ENCODE measurements at places on chromosomes 7 and 10.

GRCh38 chr10:35268323-35268722 is 68.0 kb upstream of the CCNY start:
- DNase-seq: no peak

DNA sequence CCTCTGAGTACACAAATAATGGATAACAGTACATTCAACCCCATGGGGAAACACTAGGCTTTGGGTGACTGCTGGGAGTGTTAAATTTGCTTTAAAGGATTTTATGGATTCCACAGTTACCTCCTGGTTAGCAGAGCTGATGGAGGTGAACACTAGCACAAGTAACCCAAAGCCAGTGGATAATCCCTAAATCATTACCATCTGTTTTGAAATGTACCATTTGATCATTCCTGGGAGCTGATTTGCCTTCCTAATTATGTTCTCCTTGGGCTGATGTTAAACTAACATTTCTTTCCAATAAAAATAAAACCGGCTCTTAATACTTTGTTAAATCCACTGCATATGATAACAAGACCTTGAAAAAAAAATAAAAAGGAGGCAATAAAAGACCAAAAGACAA is 493.9 kb downstream of the PLXNA4 start:
- no peak for DNase-seq

DNA sequence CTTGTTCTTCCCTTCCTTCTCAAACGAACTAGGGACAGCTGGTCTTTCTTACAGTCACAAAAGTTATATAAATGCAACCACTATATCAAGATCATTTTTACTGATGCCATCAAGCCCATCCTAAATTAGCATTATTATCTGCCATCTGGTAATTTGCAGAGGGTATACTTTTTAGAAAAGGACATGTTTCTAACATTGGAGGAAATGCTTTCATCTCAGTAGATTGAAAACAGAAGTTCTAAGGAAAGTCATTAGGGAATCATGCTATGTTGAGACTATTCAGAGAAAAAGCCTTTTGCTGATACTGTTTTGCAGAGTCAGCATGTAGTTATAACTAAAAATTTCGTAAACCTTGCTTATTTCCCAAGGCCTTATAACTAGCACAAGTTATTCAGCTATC is 146.7 kb downstream of the WNT2 start:
- DNase-seq: no peak

- DNase-seq: no peak
These were observed 200.1 kb upstream of the PRKCQ start for GRCh38 chr10:6780008-6780677.

GRCh38 chr10:11795101-11795920 is 27.8 kb upstream of the PROSER2 start:
- DNase-seq: no peak

DNA sequence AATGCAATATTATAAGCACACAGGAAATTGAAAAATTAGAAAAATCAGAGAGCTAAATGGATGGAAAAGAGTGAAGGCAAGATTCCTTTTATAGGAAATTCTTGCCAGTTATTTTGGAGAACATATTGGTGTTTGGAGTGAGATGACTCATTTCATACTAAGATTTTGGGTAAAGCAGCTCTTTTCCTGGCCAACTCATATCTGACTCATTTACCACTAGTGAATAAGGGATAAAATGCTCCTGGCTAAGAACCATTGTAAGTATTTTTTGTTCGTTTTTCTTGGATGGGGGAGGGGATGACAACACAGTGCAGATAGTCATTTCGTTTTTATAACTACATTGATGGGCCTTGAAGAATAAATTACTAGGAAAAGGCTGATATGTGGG is 139.3 kb downstream of the TWIST1 start:
- DNase-seq: no peak

DNA sequence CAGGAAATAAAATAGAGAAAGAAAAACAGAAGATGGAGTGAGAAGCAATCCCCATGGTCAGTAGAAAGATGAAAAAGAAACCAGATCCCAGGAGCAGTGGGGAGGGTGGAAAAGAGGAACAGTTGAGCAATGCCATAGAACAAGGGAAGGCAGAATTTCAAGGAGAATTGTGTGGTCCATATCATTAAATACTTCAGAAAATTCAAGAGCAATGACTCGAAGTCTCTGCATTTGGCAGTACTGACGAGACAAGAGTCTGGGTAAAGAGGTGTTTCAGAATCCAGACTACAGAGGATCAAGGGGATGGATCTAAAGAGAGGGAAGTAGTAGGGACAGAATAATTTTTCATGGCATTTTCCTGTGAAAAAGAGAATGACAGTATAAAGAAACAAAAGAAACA is 512.6 kb downstream of the PHTF2 start:
- no peak for DNase-seq

GRCh38 chr10:75544386-75544785 is 113.0 kb downstream of the LRMDA start:
- DNase-seq: no peak

GRCh38 chr7:140232957-140233917 is 56.5 kb upstream of the KDM7A start:
- DNase-seq: no peak

GRCh38 chr10:48251525-48252353 is 22.8 kb downstream of the FRMPD2 start:
- no peak for DNase-seq

- no peak for DNase-seq
These were observed 61.0 kb downstream of the RASGEF1A start for GRCh38 chr10:43205681-43206390.

DNA sequence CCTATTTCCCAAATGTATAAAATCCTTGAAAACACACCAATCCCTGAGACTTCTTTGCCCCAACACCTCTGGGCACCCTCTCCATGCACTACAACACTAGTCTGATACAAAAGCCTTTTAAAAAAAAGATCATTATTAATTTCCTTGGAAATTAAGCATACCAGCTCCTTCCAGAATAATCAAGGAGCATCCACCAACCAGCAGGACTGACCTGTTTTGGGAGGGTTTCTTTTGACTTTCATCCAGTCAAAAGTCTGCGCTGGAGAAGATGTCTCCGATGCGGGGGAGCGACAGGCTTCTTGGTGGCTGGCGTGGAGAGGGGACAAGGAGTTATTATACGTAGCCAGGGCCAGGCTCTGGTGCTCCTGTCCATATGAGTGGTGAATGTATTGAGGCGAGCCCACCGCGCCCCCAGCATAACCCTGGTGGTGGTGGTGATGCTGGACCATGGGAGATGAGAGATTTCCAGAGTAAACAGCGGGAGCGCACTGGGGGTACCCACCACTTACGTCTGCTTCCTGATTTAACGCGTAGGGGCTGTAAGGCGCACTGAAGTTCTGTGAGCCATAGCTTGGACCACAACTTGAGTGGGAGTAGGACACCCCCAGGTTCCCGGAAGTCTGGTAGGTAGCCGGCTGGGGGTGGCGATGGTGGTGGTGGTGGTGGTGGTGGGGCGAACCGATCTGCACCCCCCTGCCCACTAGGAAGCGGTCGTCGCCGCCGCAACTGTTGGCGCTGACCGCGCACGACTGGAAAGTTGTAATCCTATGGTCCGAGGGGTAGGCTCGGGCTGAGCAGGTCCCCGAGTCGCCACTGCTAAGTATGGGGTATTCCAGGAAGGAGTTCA is 527 bp downstream of the HOXA1 start:
- DNase-seq: peak; percentile 20

DNA sequence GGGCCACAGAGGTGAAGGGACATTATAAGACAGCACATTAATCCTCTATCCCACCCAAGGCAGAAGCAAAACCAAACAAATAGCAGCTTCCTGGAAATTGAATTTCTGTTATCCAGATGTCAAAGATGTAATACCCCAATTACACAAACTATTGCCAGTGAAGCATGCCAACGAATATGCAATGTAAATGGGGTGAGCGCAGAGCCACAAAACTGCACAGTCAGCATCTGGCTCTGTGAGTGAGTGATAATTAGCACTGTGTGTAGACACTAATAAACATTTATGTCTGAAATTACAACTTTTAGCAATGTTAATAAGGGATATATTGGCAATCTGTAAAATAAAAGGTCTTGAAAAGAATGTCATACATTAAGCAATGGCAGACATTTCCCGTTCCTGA is 3.2 kb downstream of the BEND7 start:
- DNase-seq: no peak

- DNase-seq: peak; percentile 10
These were observed 11.9 kb downstream of the RGR start for GRCh38 chr10:84256510-84257342.

- no peak for DNase-seq
These were observed 209.1 kb upstream of the VWC2 start for GRCh38 chr7:49564379-49564714.

DNA sequence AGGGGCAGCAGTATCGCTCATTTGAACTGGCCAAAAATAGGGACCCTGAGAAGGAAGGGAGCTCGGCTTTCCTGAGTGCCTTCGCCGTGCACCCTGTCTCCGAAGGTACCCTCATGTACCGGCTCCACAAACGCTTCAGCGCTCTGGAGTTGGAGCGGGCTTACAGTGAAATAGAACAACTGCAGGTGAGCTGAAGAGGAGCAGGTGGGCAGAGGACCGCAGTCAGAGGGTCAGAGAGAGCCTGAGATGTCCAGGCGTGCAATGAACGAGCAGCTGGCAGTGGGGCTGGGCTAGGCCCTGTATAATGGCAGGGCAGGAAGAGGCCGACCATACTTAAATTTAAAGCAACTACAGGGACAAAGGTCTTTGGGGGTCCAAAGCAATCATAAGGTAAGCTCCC is 4.1 kb downstream of the CHPF2 start:
- DNase-seq: no peak

DNA sequence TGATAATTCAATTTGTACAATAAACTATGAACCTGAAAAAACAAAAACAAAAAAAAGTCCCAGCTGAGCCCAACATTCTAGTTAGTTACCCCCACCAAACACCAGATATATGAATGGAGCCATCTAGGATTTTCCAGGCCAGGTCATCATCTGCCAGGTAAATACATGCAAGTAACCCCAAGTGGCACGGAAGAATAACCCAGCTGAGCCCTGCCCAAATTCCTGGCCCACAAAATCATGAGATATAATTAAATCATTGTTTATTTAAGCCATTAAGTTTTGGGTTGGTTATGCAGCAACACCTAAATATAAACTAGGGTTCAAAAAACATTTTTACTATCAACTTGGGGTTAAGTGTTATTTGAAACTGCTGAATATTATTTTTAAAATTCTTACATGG is 19.0 kb downstream of the PARD3 start:
- no peak for DNase-seq

DNA sequence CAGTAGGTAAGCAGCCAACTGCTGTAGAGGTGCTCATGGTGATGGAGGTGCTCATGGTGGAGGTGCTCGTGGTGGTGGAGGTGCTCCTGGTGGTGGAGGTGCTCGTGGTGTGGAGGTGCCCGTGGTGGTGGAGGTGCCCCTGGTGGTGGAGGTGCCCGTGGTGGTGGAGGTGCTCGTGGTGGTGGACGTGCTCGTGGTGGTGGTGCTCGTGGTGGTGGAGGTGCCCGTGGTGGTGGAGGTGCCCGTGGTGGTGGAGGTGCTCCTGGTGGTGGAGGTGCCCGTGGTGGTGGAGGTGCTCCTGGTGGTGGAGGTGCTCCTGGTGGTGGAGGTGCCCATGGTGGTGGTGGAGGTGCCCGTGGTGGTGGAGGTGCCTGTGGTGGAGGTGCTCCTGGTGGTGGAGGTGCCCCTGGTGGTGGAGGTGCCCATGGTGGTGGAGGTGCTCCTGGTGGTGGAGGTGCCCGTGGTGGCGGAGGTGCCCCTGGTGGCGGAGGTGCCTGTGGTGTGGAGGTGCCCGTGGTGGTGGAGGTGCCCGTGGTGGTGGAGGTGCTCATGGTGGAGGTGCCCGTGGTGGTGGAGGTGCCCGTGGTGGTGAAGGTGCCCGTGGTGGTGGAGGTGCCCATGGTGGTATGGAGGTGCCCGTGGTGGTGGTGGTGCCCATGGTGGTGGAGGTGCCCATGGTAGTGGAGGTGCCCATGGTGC is 517.3 kb downstream of the PTPRN2 start:
- no peak for DNase-seq

- no peak for DNase-seq
These were observed 36.3 kb downstream of the PLAC9 start for GRCh38 chr10:80168679-80169380.

DNA sequence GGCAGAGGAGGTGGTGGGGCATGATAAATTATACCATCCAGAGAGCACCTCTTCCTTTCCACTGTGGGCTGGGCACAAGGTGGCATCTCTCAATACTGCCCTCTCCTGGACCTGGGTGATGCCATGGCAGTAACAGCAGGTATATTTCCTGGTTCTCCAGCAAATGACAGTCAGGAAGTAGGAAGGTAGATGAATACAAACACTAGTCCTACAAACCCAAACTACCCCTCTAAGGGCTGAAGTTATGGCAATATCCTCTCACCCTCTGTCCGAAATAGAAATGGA is 1004.9 kb downstream of the KCNMA1 start:
- no peak for DNase-seq

- no peak for DNase-seq
These were observed 636.8 kb downstream of the PHTF2 start for GRCh38 chr7:78435355-78435754.

- no peak for DNase-seq
These were observed 23.0 kb upstream of the CDHR3 start for GRCh38 chr7:105940109-105940508.

- no peak for DNase-seq
These were observed 18.3 kb downstream of the HNRNPA2B1 start for GRCh38 chr7:26182283-26182682.

DNA sequence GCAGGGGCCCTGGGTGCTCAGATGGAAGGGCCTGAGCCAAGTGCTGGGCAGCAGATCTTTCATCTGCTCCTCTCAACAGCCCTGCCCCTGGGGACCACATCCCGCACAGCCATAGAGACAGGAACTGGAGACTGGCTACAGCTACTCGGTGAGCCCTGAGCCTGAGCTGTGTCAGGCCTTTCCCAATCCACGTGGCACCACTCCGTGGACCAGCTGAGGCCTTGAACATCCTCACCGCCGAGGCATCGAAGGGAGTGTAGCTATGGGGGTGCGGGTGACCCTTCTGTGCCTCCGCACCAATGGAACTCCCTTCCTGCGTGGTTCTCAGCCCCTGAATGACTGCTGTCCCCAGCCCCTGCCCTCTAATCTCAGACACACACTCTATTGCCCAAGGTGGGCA is 362.7 kb upstream of the SHH start:
- DNase-seq: no peak

DNA sequence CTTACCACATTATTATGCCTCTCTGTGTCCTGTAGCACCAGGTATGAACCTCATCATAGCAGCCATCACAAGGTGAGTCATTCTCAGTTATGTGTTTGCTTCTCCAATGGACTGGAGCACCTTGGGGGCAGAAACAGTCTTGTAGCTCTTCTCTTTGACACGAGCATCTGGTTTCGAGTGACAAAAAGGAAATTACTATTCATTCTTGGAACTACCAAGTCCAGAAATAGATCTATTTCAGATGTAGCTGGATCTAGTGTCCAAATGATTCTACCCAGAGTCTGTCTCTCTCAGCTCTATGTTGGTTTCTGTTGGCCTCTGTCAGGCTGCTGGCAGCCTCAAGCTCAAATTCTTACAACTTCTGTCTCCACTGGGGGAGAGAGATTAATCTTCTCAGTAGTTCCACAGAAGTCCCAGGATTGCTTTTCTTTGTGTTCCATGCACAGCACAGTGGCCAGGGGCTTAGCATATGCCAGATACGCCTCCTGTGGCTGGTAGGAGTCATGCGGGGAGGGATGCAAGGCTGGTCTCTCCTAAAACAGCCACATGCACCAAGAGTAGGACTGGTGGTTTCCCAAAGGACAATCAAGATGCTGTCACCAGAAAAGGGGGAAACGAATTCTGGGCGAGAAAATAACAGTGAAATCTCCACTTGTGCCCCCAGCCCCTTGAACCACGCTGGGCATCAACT is 37.2 kb upstream of the PAPSS2 start:
- DNase-seq: no peak
